T-cell (primary cell): ENCODE measurements at places on chromosomes 11 and 22. TPM values are rescaled to one million over a fixed set of nuclear protein-coding genes. Genes with fewer than 3 reads are reported as not detected.

- peaks cover 7% of the 10 kb centered on the region for H3K27me3 ChIP-seq
- no peaks in the 10 kb centered on the region for H3K4me1 ChIP-seq
- no peak overlapping the region for H3K27ac ChIP-seq
- H3K4me3 ChIP-seq, result no peak overlapping the region
- no peak for DNase-seq
Measured at GRCh38 chr11:12942157-12942556, 67.0 kb upstream of the RASSF10 start.

- H3K27me3 ChIP-seq, result no peaks in the 10 kb centered on the region
- H3K4me1 ChIP-seq, result no peaks in the 10 kb centered on the region
- DNase-seq, result no peak
- no peaks in the 10 kb centered on the region for H3K36me3 ChIP-seq
- H3K4me3 ChIP-seq, result no peak overlapping the region
Measured at GRCh38 chr11:33909552-33909951, 17.7 kb upstream of the LMO2 start.

DNA sequence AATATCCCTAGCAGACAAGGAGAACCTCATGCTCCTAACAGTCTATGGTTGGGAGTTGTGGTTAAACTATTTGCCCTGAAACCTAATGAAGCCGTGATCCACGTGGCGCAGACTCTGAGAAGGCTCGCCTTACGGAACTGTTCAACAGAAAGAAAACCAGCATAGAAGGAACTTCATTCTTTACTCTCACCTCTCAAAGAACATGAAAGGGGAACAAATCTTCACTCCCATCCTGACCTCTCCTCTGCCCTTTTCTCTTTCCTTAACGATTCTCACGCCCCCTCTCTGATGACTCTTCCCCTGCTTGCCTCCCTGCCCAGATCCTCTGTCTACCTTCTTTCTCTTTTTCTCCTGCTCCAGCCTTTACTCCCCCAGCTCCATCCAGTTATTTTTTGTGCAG, 54.2 kb downstream of the IRAG1 start:
- H3K4me3 ChIP-seq, result no peak overlapping the region
- peaks cover 4% of the 10 kb centered on the region for H3K27me3 ChIP-seq
- DNase-seq, result no peak
- H3K27ac ChIP-seq, result no peak overlapping the region
- no peaks in the 10 kb centered on the region for H3K36me3 ChIP-seq

DNA sequence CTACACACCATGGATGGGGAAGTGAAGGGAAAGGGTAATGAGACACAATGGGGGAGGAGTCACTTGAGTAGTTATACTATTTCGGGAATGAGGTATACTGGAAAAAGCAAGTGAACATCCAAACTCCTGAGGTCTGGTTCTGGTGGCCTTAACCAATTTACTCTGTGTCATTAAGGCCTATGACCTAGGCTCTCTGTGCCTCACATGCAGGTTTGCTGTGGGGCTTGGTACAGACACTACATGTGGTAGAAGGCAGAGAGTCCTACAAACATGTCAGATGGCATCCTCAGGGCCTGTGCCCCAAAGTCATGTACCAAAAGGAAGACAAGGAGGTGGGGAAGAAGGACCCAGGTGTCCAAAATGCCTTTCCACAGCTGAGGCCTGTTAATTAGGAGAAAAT, 98.9 kb downstream of the TRIM29 start:
- H3K27ac ChIP-seq, result no peak overlapping the region
- no peak overlapping the region for H3K4me3 ChIP-seq
- DNase-seq, result no peak

The CECR2 gene
- total RNA-seq, result not detected

The APLNR gene
- not detected for total RNA-seq
